Aorta (tissue), 5 donors: ENCODE measurements at places on chromosomes 2 and 18. TPM values are rescaled to one million over a fixed set of nuclear protein-coding genes. Genes with fewer than 3 reads are reported as not detected.

Gene ALPI
- total RNA-seq = not detected

Gene PLEKHB2
- total RNA-seq = 23.8 TPM

Gene PPP1R1C
- total RNA-seq = 0.81 TPM

Gene KCMF1
- 59.1 TPM for total RNA-seq

Gene SLC23A3
- total RNA-seq = 7.3 TPM

Gene MROH2A
- not detected for total RNA-seq

Gene NTSR2
- not detected for total RNA-seq

Gene CROCC2
- 0.13 TPM for total RNA-seq

Gene SLC8A1
- 30.5 TPM for total RNA-seq

Gene CFAP65
- total RNA-seq = not detected

Gene CXCR2
- 4.9 TPM for total RNA-seq

Gene ZNF407
- total RNA-seq = 21.1 TPM

Gene C1GALT1C1L
- 1.2 TPM for total RNA-seq

GRCh38 chr18:79905993-79906392 is 45.5 kb downstream of the SLC66A2 start:
- DNase-seq = no peak

DNA sequence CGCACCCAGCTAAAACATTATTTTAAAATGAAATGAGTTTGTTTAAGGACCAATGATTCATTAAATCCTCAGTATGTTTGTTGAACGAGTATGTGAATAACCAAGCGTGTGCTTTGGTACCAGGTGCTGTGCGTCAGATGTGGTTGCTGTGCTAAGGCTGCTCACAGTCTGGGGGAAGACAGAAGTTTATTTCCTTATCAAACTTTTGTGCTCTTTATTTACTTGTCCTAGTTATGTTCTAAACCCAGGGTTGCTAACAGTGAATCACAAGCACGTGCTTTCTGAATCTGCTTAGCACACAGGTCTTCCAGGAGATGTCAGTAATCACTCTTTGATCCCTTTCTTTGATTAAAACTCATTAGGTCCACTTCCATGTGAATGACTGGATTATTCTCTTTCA is 37.0 kb downstream of the RAPGEF4 start:
- no peak for DNase-seq

DNA sequence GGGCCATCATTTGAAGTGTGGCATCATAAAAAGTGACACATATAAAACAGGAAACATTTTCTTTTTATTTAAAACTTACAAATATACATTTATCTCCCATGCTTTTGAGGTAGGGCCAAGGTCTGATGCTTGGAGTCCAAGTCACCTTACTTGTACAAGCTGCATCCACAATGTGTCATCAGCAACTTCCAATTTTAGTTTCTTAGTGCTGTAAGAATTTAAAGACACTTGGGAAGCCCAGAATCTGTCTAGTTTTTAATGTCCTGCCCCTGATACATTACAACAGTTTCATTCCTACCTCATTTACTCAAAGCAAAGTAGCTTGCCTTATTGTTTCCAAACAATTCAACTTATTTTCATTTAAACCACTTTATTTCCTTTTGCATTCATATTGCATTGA is 297.7 kb downstream of the MTX2 start:
- no peak for DNase-seq

DNA sequence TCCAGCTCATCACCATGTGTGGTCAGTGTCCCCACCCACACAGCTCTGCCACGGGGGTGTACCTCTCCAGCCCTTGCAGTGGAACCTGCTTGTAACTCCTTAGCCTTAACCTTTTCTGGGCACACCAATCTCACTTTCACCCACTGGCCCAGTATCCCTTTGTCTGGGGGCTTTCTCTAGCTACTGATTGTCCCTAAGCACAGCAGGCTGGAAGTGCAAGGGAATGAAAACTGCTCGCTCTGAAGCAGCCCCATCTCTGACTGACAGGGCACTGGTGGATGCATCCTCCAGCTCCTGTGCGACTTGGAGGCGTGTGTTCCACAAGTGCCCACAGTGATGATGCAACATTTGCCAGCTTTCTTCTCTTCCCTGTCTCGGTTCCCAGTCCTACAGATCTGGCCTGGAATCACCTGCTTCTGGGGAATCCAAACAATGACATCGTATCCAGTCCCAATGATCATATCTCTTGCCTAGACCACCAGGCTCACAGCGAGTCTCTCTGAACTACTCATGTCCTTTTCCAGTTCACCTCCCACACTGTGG is 33.6 kb downstream of the SCTR start:
- no peak for DNase-seq

GRCh38 chr2:124258140-124258880 is 233.2 kb downstream of the CNTNAP5 start:
- no peak for DNase-seq

DNA sequence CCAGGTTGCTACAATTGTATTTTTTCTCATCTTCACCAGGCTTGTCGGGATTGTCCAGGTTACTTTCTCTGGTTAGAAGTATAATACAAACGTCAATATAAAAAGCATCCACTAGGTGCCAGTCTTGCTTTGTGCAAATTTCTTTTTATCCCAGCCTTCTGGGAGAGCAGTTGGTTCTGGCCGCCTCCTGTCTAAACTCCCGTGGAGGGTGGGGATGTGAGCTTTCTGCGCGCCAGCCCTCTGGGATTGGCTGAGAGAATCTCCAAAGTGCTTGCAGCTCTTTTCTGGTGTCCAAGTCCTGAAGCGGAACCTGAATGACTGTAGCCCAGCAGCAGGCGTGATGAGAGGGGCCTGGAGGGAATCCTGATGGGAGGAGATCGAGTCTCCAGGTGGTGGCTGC is 22.4 kb upstream of the TOGARAM2 start:
- DNase-seq = peak; percentile 66

GRCh38 chr2:66171530-66171929 is 263.4 kb upstream of the MEIS1 start:
- no peak for DNase-seq

- DNase-seq = no peak
Measured at GRCh38 chr2:126496493-126496892, 159.5 kb upstream of the GYPC start.

GRCh38 chr2:68231061-68231372 is 21.3 kb downstream of the PPP3R1 start:
- DNase-seq = no peak

- DNase-seq = no peak
Measured at GRCh38 chr2:51028829-51029228, 3.1 kb downstream of the NRXN1 start.

GRCh38 chr2:184679219-184680018 is 81.1 kb downstream of the ZNF804A start:
- peak; percentile 36 for DNase-seq

DNA sequence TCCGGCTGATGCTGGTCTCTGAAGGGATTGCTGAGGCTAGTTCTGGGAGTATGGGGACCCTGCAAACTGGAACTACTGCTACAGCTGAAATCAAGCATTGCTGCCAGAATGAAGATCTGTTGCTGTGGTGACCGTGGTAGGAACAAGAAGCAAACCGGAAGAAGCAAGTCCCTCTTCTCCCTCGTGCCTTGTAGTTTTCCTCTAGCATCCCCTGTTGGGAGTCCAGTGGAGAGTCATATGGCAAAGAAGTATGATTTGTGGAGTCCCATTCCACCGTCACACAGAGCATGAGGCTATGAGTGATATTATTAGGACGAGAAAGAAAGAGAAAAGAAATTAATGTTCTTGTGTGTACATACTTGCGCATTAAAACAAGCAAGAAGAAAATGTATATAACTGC is 138.8 kb upstream of the SP5 start:
- DNase-seq = no peak

- DNase-seq = no peak
Measured at GRCh38 chr2:85827879-85828569, 60.8 kb downstream of the ST3GAL5 start.

DNA sequence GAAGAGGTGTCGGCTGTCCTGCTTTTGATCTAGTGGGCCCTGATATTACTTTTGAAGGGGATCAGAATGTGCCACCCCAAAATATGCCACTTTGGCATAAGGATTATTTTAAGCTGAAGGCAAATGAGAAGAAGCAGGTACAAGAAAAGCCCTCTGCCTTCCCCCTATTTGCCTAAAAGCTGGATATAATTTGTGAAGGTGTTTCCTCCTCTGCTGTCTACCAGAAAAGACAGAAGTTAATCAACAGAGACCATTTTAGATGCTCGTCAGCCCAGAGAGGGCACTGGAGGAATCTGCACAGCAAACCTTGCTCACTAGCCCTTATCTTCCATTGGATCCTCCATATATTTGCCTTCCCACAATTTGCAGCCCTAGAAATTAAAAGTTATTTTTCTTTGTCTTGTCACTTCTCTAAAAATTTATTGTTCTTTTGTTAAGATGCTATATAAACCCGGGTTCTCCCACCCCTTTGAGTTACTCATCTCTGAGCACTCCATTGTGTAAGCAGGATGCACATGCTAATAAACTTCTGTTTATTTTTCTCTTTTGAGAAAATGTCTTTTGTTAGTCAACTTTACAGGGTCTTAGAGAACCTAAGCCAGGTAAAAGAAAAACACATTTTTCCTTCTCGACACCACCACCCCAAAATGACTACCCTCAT is 163.2 kb upstream of the SLC1A4 start:
- no peak for DNase-seq

DNA sequence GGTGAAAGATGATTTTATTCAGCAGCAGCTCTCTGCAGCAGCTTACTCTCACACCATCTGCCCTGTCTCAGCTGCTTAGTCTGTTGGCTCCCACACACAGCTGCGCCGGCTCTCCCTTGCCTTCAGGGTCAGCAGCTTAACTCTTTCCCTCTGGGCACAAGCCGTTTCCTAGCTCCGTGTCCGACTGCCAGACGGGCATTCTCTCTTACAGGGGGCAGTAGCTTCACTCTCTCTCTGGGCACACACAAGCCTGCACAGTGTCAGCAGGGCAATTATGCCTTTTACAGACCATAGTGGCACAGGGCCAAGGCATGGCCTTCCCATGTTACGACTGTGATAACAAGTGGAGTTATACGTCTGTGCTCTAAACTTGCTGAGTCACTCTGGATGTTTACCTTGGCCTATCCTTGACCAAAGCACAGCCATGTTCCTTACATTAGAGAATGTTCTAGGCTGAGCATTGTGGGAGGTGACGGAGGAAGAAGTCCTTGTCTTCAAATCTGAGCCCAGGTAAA is 31.7 kb downstream of the PCARE start:
- no peak for DNase-seq

- no peak for DNase-seq
Measured at GRCh38 chr2:151669585-151670081, 64.6 kb downstream of the NEB start.

DNA sequence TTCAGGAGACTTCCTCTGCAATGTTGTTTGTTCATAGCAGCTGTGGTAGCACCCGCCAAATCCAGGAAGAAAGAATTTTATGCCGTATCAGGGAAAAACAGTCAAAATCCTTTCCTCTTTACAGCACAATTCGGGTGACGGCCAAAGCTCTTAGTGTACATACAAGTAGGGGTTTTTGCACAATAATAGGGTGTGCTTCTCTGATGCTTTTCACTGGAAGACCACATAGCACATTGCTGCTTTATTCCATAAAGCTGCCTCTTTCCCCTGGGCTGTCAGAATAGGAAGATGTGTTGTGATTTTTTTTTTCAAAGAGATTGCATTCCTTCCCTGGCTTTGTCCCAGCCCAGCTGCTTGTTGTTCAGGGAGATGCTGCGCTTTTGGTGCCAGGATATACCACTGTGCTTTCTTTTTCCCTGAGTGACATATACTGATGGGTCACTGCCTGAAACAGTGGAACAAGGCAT is 27.2 kb upstream of the LANCL1 start:
- no peak for DNase-seq

- no peak for DNase-seq
Measured at GRCh38 chr2:177114712-177115111, 97.9 kb upstream of the HNRNPA3 start.

DNA sequence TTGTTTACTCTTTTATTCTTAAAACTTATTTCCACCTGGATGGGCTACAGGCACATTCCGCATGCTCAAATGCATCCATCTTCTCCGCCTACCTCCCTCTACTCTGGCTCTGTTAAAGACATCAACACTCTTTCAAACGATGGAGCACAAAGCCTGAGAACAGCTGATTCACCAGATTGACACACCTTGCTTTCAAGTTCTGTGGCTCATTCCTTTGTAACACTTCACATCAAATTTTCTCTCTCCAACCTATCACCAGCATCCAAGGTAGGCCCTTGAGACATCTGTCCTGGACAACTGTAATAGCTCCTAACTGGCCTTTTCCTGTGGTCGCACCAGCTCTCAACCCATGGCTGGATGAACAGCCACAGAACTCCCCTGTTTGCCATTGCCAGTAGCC is 274.5 kb downstream of the BCL11A start:
- DNase-seq = no peak

GRCh38 chr2:200414367-200414766 is 95.5 kb downstream of the KCTD18 start:
- no peak for DNase-seq

DNA sequence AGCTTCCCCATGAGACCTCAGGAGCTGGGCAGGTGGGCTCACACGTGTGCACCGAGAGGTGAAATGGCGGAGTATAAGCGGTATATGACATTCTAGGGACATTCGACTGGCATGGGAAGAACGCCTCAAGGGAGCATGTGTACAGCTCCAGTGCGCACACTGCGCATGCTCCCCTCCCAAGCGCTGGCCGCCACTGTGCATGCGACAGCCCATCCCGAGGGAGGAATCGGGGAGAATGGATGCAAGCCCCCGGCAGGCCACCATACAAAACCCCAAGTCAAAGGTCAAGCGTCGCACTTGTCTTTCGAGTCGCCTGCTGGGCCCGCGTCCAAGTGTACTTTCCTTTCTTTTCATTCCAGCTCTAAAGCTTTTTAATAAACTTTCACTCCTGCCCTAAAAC is 103.4 kb upstream of the ODC1 start:
- no peak for DNase-seq

DNA sequence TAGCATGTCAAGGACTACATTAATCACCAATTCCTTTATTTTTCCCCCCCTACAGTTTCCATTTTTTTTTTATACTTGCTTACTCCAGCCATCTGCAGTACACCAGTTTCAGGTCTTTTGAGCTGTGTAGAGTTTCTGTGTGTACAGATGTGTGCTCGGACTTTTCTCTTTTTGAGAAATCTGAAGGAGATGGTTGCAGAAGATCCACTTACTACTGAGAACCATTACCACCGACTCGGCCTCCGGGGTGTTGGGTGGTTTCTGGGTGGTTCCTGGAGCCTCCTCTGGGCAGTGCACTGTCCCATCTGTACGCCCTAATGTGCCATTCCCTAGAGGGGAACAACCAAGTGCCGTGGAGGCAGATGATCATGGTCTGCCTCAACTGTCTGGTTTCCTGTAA is 15.4 kb upstream of the LYPD6B start:
- DNase-seq = no peak
